GM12891 (cell line): ENCODE measurements at places on chromosomes 3 and 15.

DNA sequence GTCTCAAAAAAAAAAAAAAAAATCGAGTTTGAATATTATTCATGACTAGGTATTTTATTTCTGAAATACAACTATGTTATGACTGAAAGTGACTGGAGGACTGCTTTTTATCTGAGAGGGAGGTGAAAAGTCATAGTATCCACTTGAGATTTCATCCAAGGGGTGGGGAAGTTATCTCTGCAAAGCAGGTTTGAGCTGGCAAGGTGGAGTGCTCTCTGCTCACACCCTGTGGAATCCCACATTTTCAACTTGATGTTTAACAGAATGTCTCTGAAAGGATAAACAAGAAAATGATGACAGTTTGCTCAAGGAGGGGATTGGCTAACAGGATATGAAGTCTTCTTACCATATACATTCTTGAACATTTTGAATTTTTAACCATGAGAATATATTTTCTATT lies 27.3 kb upstream of the SEC62 start:
- no peak for DNase-seq

DNA sequence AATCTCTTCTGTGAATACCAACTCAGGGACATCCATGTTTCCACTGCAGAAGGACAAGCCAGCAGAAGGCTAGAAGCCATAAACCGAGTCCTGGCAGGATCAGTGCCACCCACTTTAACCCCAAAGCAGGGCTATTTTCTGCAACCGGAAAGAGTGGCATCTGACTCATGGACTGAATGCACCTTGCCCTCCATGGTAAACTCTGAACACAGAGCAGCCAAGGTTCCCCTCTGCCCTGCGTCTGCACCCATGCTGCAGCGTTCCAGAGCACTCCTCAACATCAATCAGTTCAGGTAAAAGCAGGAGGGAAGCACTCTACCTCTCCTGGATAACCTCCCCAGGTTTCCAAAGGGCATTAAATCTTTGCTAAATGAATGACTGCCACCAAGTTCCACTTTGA lies 801 bp upstream of the NGRN start:
- DNase-seq: no peak

DNA sequence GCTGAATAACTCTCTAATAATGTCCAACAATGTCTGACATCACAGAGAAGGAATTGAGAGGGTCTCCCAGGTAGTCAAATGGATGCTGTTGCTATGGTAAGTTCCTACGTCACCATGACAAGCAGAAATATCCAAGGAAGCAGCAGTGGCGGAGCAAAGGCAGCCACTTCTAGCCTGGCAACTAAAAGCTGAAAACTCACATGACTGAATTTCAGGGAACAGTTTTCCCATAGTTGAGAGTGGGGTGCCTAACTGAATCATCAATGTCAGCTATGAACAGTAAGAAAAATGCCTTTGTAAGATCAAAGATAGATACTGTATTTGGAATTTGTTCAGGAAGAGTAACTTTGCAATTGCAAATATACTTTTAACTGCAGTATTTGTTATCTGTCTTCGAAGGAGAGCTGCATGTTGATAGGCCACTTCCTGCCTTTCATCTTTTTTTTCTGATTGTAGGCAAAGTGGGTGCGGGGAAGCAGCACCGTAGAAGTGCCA lies 161.7 kb downstream of the BBX start:
- no peak for DNase-seq

DNA sequence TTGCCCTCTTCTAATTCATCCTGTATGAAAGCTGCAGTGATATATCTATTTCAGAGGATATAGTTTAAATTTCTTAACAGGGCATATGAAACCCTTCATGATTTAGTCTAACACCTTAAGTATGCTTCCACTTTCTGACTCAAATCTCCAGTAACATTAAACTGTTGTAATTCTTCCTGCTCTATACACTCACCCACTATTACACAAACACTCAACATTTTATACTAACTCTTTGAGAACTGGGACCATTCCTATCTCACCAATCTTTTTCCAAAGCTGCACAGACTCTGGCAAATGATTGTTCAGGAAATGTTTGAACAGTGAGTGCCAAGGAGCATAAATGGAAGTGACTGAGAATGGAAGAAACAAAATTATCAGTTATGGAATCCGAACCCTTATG lies 560.4 kb upstream of the DPPA4 start:
- no peak for DNase-seq

GRCh38 chr3:195251336-195252065 lies 19.5 kb downstream of the XXYLT1 start:
- no peak for DNase-seq

- DNase-seq: no peak
Measured at GRCh38 chr3:120706950-120707349, 24.9 kb upstream of the HGD start.

DNA sequence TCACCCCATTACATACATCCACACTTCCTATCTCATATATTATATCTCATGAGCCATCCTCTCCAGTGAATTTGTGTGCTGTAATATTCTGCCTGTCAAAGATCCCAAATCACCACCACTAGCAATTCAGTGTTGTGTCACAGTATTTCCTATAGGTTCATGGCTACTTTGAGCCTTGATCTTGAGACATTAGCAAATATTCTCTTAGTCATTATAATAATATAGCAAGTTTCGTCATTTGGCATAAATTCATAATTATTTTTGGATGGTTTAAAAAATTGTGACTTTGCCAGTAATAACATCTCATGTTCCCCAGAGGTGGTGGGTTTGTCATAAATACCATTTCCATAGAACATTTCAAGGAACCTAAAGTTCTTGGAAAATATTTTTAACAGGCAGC lies 47.7 kb downstream of the CMSS1 start:
- no peak for DNase-seq

DNA sequence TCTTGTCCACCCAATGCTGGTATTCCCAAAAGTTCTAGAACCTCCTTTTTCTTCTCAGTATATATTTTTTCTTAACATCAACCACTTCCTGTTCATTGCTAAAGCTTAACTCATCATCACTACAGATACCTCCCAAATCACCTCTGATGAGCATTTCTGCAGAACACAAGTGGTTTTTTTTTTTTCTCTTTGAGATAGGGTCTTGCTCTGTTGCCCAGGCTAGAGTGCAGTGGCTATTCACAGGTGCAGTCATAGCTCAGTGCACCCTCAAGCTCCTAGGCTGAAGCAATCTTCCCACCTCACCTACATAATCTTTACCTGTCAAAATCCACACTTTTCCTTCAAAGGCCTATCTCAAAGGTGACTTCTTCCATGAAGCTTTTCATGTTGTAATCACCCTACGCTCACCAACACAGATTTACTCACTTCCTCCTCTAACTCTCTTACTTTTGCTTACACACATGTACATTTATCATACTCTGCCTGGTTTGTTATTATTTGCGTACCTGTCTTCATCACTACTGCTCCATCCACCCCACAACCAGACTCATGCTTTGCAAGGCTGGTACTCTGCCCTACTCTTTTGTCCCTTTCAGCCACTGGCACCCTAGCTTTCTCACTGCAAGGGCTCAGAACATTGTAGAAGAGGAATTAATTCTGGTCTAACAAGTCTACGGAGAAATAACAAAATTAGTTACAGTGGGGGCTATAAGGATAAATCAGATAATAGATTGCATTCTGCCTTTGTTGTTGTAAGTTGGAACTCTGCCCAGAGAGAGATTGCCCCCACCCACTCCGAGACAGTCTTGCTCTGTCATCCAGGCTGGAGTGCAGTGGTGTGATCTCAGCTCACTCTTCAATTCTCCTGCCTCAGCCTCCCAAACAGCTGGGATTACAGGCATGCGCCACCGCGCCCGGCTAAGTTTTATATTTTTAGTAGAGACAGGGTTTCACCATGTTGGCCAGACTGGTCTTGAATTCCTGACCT lies 27.5 kb downstream of the HERC1 start:
- no peak for DNase-seq

GRCh38 chr3:111282024-111282423 lies 210.4 kb downstream of the NECTIN3 start:
- DNase-seq: no peak

DNA sequence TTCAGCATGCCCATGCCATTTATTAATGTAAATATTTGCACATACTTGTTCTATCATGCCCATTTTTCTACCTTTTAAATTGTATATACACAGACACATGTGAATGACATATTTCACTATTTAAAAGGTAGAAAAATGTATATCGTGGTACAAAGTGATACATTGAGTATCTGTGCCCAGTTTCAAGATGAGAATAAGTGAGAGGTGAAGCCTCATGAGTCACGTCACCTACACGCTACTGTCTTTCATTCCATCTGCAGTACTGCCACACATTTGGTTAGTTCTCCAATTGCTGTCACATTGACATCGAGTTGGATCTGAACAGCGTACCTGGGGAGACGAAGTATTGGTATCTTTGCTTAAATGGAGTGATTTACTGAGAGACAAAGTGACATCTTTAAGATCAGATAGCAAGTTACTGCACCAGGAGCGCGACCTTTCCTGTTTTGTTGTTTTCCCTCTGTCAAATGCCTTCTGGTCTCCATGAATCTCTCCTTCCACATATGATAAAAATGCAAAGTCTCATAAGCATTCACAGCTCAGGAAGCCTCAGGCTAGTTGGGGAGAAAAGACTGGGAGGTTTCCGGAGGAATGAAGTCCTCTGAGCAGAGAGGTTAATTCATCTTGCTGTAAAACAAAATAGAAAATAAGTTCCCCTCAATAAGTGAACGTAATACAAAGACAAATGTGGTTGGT lies 12.0 kb downstream of the GREM1 start:
- no peak for DNase-seq

GRCh38 chr3:182979674-182980191 lies 605 bp downstream of the DCUN1D1 start:
- no peak for DNase-seq

DNA sequence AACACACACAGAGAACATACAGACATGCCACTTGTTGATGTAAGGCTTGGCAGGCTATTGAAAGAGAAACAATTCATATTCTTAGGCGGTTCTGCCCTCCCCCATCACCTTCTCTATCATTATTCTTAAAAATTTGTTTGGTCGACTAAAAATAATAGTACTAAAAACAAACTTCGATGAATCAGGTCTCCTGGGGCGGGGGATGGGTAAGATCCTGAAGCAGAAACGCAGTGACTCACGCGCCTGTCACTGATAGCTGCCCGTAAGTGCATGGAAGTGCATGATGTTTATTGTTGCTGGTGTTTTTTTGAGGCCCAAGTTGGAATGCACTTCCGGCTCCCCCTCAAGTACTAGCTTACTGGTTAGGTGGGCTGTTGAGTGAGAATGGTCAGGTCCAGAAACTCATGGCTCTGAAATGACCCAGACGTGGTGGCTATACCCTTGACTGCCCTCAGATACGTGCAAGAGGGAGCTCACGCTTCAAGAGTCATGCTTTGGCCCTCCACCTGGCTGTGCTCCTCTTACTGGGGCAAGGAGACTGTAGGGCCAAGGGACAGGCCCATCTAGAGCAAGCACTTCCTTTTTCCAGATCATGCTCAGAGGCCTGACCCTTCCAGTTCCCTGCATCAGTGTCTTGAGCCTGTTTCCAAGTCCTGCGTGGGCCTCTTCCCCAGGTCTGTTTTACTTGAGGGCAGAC lies 10.9 kb downstream of the SMAD3 start:
- no peak for DNase-seq

DNA sequence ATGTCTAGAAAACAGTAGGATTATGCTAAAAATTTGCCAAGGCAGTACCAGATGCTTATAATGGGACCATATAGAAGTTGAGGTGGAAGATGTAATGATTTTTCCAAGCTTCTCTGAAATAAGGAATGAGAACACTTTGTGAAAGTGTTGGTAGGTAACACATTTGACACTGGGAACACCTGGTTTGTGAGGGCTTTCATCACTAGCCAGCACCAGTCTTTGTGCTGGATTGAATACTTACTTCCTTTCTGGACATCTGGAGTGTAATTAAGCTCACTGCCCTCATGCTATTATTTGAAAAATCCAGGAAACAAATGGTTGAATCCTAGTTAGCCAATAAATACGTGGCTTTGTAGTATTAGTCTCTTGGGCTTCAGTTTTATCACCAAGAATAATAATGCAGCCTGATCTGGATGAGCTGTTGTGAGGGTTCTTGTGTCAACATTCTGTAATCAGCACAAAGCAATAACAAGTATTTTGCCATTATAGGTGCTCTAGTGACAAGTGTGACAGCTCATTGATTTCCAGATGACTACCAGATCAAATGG lies 12.9 kb downstream of the CCDC80 start:
- DNase-seq: no peak
